ENCODE measurements at places on chromosomes 1 and 21.
A peak's percentile ranks its signal among the peaks of the same experiment; 100 is the strongest.

GRCh38 chr1:163093579-163093978, 24.4 kb downstream of the RGS4 start:
- DNase-seq = no peak

- no peak for DNase-seq
Measured at GRCh38 chr1:230916587-230917283, 48.4 kb upstream of the C1orf198 start.

DNA sequence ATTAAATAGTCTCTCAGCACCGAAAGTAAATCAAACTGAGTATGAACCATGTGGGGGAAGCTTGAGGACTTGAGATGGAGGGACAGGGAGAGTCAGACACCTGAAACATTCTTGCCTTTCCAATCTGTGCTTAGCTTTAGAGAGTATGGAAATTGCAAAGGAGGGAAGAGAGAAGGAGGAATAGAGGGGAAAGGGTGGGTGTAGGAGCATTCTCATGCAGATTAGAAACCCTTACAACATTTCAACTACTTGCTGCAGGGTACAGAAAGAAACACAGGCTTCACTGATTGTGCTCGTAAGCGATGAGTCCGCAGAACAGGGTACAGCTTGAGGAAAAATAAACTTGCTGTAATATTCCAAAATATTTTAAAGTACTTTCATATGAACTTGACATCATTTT, 73.8 kb downstream of the NIBAN1 start:
- no peak for DNase-seq

- no peak for DNase-seq
Measured at GRCh38 chr1:64892576-64893573, 73.5 kb downstream of the JAK1 start.

GRCh38 chr1:35603468-35603867, 30.4 kb downstream of the TFAP2E start:
- no peak for DNase-seq

DNA sequence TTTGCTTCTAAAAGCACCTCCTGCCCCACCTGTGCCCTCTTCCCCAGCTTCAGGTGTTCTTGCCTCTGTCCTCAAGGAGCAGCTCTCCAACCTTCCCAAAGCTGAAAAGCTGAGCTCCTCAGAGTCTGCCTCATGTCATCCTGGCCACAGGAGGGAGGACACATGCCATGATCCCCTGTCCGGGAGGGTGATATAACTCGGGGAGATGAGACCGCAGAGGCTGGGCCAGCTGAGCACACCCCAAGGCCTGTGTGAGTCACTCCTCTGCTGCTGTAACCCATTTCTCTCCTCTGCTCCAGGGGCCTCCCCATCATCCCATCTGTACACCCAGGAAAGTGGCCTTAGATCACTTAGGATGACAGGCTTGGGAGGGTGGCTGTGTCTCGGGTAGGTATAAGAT, 49.8 kb downstream of the EPHB2 start:
- DNase-seq = no peak

DNA sequence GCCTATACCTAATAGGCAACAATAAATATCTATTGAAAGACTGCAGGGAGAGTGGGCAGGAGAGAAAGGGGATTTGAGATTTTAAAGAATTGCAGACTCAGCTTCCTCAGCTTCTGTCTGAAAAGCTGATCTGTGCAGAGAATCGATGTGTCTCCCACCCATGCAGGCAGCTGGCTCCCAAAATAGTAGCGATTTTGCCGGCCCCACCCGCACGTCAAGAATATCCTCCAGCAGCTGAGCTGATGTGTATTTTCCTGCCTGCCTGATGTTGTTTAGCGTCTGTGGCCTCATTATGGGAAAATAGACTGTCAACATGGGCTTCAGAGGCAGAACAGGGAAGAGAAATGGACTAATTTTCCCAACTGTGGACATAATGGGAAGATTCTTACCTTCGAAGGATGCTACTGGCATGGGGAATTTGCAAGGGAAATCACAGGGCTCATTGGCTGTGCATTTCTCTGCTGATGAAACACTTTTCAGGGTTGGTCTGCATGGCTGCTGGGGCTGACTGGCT, 699.8 kb downstream of the PTPRU start:
- no peak for DNase-seq

- DNase-seq = no peak
Measured at GRCh38 chr1:58395355-58395754, 151.2 kb downstream of the OMA1 start.

GRCh38 chr1:176699821-176700220, 236.8 kb downstream of the PAPPA2 start:
- no peak for DNase-seq

DNA sequence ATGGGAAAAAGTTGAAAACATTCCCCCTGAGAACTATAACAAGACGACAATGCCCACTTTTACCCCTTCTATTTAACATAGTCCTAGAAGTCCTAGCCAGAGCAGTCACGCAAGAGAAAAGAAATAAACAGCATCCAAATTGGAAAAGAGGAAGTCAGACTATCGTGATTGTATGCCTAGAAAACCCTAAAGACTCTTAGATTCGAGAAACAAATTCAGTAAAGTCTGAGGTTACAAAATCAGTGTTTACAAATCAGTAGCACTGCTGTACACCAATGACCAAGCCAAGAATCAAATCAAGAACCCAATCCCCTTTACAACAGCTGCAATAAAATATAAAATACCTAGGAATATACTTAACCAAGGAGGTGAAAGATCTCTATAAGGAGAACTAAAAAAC, 72.4 kb downstream of the POU2F1 start:
- no peak for DNase-seq

- no peak for DNase-seq
Measured at GRCh38 chr1:225848030-225848955, 33.9 kb downstream of the TMEM63A start.

DNA sequence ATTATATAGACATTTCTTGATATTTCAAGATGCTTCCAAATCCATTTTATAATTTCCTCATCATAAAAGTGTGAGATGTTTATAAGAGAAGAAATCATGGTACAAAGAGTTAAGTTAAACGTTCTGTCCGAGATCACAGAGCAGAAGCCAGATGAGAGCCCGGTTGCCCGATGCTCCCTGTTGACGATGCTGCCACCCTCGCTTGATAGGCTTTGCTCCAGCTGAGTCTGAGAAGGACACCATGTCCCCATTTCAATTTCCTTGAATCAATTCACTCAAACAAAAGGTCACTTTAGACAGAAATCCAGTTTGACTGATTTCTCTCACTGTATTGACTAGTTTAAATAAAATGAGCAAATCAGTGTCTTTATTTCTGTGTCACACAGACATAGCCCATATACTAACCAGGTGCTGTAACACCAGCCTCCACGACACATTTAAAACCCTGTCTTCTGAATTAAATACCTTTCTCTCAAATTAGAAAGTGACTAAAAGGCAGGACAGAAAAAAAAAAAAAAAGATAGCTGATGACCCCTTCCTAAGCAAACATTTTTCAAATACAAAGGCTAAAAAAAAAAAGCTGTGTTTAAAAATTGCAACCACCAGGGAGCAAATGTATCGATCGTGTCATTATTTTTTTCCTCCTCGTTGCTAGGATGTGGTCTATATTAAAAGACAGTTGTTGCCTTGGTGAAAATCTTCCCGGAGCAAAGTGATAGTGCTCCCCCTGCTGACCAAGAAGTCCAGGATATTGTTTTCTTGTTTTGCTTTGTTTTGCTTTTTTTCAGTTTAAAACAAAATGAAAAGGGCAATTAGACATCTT, 35.2 kb downstream of the DNASE2B start:
- DNase-seq = peak; percentile 92

DNA sequence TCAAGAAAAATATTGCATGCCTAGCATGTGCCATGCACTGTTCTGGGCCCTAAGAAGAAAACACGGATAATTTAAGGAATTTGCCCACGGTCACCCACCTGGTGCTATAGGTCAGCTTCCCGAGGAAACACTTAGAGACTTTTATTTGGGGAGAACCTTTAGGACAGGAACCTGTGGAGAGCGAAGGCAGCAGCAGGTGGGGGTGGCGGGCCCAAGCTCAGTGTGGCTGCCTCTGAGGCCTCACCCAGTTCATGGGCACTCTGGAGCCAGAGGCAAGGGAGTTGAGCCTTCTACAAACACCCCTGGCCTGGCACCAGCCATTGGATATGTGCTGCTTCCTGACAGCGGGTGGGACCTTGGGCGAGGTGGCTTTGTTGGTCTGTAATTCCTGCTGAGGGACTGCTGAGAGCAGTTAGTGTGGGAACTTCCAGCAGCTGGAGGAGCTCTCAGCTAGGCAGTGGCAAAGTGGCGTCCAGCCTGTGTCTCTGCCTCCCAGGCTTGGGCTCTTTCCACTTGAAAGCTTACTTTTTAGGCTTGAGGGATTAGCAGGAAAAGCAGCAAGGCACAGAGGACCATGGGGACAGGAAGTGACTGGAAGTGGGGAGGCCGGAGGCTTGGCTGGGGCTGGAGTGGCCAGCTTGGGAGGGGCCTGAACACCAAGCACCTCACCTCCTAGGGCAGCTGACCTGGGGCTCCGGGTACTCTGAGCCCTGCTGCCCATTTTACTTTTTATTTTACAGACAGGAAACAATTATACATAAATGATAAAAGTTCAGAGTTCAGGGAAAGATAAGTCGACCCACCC, 19.1 kb downstream of the MRPL37 start:
- peak; percentile 64 for DNase-seq

- DNase-seq = no peak
Measured at GRCh38 chr21:32329776-32330175, 31.1 kb downstream of the MRAP start.

DNA sequence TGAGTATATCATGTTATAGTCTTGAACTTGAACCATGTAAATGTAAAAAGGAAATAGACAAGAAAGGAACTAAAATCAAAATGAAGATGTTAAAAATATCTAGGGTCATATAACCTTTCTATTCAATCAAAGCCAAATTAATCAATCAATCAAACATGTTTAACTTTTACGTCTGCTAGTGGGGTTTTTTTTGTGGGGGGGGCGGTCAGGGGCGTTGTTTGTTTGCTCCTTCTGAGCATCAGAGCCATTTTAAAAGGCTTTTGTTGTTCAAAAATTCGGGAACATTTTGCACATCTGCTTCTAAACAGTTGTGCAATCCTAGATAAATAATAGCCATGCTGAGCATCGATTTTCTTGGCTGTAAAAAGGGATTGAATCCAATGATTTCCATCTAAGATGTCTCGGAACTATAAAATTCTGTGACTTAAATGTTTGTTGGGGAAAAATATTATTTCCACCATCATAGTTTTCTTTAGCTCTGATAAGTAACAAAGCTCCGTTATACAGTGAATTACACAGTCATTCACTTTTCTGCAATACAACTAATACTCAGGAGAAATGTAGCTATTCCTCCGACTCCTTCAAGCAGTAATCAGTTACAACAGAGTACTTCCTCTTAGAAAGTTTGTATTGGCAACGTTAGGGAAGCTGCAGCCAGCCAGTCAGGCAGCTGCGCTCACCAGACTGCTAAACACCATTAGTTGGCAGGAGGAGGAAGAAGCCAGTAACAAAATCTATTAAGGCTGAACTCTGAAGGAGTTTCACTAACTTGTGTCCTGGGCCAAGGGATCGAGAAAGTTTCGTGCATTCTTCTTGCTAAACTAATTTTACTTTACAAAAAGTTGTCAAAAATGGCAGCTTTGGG, 2.2 kb downstream of the SPATA6 start:
- DNase-seq = peak; percentile 86

DNA sequence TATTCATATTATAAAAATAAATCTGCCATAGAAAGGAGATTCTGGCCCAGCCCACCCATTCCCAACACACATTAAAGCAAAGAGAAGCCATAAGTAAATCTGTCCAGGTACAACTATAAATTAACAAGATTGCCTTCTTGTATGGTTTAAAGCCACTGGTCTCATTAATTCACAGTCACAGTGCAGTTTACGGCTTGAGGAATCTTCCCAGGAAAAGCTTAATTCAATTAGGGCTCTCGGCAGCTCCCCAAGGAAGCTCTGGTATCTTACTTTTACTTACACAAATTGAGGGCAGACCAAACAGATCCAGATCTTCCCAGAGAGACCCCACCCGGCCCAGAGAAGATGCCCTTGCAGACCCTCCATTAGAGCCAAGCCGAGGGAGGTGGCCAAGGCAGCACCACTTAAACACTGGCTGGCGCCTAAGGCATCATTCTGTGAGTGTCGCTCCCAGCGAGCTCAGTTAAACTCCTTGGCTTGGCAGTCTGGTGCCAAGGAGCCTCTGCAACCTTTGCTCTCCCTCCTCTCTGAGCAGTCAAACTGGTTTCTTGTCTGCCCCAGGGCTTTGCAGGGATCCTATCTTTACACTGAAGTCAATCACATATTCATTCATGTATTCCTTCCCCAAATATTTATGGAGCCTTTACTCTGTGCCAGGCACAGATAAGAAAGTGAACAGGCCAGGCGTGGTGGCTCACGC, 10.7 kb downstream of the SLC9A1 start:
- DNase-seq = peak; percentile 79

GRCh38 chr1:3691421-3692204, 39.3 kb downstream of the TP73 start:
- DNase-seq = no peak

DNA sequence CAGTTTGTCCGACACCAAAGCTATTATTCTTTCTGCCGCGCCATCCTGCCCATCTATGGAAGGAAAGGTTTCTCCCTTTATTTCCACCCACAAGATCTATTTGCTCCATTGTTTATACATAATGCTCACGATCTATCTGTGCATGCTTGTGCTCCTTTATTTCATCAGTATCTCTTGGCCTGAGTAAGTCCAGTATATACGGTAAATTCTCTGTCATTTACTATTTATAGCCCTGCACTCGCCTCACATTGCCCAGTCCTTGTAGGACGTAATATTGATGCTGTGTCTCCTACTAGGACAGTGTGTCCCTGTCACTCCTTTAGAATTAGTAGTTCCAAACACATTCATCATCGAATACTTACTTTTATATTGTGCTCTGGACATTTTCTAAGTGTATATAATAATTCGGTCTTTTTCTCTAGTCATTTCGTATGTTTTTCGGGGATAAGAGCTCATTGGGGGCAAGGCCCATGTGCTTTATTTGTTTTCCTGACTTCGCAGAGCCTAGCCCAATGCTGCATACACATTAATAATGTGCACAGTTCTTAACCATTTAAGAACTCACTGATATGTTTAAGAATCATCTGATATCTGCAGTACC, 3.1 kb upstream of the NID1 start:
- DNase-seq = peak; percentile 80

DNA sequence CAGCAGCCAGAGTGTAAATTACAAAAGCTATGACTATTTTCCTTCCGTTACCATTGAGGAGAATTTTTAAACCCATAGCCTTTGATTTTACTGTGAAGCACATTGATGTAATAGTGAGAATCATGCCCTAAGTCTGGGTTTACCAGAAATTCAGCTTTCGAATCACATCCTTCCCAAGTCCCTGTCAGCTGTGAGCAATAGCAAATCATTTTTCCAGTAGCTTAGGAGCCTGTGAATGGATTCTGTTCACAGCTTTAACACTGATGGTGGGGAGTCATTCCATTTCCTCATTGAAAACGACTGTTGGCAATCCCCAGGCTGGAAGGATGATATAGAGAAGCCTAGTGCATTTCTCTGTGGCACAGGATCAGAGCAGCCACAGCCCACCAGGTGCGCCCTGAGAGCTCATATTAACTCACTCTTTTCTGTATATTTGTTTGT, 82.2 kb upstream of the C1orf105 start:
- no peak for DNase-seq

- DNase-seq = no peak
Measured at GRCh38 chr21:25487046-25487594, 120.2 kb downstream of the MRPL39 start.

- no peak for DNase-seq
Measured at GRCh38 chr1:190494451-190494850, 16.8 kb upstream of the BRINP3 start.

- peak; percentile 86 for DNase-seq
Measured at GRCh38 chr1:93672069-93672468, 9.6 kb downstream of the BCAR3 start.

GRCh38 chr1:201693890-201694607, 134.9 kb upstream of the IPO9 start:
- no peak for DNase-seq
